T-helper 2 cell treated with Interferon-gamma antibody and Interleukin-4, amounts not matched to agents 5 μg/mL and 100 μg/mL, for 36 hours (primary cell): ENCODE measurements at places on chromosomes 11 and 22.

DNA sequence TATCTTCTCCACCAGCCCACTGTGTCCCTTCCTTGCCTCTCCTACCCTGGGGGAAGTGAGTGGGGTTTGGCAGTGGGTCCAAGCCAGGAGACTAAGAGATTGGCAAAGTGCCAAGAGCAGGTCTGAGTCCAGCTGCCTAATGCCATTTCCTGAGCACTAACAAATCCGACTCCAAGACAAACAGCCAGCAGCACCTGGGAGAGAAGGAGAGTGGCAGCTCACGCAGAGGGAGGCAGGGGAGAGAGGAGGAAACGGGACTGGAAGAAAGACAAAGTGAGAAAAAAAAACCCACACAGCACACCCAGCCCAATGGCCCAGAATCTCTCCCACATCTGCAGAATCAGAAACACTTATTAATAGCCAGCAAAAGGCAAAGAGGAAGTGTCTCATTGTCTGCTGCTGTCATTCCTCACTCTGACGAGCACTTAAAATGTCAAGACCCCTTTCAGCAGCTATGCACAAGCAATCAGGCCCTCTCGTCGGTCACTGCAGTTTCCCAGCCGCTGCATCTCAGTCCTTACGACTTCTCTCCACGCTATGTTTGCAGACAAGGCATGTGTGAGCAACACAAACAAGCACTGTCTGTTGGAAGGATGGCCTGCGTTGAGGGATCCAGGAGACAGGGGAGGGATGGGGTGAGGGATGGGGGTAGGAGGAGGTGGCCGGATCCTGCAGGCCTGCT, 558.4 kb upstream of the CADM1 start:
- DNase-seq = no peak

- no peak for DNase-seq
Measured at GRCh38 chr11:44561275-44561805, 4.1 kb upstream of the CD82 start.

GRCh38 chr22:19114984-19115552, 7.1 kb downstream of the DGCR2 start:
- no peak for DNase-seq

DNA sequence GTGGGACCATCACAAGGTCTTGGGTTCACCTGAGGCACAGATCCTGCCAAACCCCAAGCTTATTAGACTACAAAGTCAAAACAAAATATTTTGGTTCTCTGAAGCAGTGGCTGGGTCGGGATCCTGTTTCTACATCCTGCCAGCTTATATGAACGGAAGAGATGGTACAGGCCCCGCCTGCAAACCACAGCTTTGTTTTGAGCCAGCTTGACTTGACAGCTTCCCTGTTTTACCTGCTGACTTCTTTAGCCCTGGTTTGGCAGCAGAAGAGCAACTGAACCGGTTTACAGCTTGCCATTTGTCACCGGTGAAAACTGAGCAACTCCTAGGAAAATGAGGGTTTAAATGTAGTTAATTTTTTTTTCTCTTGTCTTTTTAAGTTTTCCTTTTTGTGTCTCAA, 11.4 kb downstream of the PACS1 start:
- peak; percentile 61 for DNase-seq

- DNase-seq = no peak
Measured at GRCh38 chr11:2806351-2807024, 79.1 kb downstream of the CDKN1C start.

DNA sequence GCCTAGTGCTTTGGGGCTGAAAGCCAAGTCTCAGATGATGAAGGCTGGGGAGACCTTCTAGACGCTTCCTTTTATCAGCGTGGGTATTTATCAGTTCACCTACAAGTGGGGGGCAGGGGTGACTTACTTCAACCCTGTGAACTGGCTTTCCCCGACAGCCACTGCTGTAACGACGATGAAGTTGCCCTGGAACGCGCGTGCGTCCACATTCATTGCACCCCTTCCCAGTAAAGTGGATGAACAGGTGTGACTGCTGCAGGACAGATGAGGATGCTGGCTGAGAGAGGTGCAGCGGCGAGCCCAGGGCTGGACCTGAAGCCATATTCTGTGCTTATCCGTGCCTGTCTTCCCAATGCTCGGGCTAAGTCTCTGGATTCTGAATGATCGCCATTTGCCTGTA, 1122.3 kb downstream of the TBC1D22A start:
- DNase-seq = no peak

GRCh38 chr11:95517453-95517852, 272.1 kb downstream of the FAM76B start:
- DNase-seq = no peak

- no peak for DNase-seq
Measured at GRCh38 chr11:11444027-11444803, 91.2 kb upstream of the CSNK2A3 start.

GRCh38 chr11:43933226-43933607, 9.2 kb upstream of the C11orf96 start:
- no peak for DNase-seq

- no peak for DNase-seq
Measured at GRCh38 chr22:42619261-42620063, 4.8 kb upstream of the POLDIP3 start.

GRCh38 chr22:22085702-22086500, 103.3 kb upstream of the TOP3B start:
- no peak for DNase-seq

- no peak for DNase-seq
Measured at GRCh38 chr11:103779054-103779453, 257.4 kb upstream of the DDI1 start.

- no peak for DNase-seq
Measured at GRCh38 chr11:68541991-68542390, 81.4 kb downstream of the PPP6R3 start.

DNA sequence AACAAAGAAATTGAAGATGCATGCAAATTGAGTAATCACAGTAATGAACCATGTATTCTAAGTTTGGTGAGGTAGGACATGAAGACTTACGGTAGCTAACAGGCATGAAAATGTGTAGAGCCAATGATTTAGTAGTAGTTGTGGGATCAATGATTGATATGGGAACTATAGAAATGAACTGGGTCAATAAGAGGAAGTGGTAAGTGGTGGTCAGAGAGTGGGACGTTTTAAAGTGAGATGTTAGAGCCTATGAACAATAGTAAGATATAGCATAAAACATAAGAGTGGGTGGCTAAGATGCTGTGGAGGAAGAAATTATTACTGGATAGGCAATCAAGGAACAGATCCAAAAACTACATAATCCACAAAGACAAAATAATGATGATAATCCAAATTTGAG, 45.0 kb downstream of the DLG2 start:
- DNase-seq = no peak

- peak; percentile 92 for DNase-seq
Measured at GRCh38 chr11:65416341-65416824, 6.2 kb upstream of the NEAT1 start.

DNA sequence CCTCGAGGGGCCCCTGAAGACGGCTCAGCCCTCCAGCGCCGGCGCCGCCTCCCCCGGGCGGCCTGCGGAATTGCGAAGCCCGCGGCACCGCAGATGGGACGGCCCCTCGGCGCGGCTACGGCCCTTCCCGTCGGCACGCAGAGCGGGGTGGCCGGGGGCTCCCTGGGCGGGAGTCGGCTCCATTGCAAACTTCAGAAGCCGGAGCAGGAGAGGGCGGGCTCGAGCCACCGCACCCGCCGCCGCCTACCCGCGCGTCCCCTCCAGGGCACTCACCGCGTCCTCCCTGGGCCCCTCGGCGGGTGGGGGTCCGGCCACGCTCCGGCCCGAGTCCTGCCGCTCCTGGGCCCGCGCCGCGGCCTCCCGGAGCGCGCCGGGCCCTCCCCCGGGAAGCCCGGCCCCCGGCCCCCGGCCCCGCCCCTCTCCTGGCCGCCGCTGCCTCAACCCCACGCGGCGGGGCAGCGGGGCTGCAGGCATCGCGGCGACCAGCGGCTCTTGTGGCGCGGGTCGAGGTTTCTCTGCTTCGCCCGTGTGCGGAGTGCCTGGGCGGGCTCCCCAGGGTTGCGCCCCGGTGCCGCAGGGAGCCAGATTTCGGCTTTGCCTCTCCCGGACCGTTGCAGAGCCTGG, at the start of gene PACSIN3:
PACSIN3 (minus strand) TSS at position 359 of the 624 bp plus-strand sequence. CDS start 3,707 bp downstream, outside the sequence.
- peak; percentile 45 for DNase-seq

DNA sequence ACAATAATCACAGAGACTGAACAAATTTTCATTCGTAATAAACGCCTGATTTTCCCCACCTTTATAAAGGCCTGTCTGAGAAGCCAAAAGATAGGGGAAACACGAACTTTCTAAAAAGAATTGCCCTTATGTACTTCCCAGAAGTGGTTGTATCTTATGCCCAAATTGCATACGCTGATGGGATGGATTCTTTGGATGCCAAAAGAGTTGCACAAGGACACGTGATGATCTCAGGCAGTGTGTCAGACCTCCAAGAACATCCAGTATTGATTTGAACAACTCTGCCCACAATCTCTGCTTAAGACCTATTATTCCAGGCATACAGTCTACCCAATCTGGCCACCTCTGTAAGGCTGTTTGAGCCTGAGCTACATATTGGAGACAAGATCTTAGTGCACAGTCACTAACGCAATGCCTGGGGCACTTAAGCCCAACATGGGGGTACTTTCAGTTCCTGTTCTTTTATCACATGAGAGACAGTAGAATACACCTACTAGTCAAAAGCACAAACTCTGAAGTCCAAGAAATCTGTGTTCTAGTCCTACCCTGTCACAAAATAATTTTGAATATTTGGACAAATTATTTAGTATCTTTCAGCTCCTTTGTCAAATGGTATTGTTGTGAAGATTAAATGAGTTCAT, 38.9 kb downstream of the OR10A6 start:
- no peak for DNase-seq

DNA sequence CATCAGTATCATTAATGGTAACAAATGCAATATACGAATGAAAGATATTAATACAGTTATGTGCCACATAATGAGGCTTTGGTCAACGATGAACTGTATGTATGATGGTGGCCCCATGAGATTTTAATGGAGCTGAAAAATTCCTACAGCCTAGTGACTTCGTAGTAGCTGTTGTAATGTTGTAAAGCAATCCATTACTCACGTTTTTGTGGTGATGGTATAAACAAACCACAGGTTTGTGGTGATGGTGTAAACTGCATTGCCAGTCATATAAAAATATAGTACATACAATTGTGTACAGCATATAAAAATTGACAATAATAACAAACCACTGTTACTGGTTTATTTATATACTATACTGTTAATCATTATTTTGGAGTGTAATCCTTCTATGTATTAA, 27.4 kb upstream of the GRIA4 start:
- no peak for DNase-seq

DNA sequence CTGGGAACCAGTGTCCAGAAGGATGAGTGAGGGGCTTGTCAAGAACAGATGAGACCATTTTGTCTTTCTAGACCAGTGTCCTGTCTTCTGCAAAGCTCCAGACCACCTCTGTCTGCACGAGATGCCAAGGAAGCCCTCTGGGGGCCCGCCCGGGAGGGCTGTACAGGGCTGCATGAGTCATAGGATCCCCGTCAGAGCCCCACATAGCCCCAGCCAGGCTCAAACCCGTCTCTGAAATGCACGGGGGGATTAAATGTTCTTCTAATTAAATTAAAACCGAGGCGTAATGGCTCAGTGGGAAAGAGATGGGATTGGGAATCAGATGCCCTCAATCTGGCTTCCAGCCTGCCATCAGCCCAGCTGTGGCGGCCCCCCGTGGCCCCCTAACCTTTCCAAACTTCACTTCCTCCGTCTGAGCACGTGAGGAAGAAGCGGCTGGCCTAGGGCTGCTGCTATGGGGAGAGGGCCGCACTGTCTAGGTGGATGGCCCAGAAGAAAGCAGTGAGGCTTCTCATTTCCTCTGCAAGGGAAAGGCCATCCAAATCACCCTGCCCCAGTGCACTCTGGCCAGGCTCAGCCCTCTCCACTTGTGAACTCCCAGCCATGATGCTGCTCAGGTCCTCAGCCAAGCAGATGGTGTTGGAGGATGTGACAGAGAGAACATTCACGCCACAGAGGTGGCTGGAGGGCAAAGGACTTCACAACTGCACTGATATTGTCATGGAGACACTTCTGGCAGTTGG, 32.8 kb downstream of the KCNQ1OT1 start:
- DNase-seq = no peak

DNA sequence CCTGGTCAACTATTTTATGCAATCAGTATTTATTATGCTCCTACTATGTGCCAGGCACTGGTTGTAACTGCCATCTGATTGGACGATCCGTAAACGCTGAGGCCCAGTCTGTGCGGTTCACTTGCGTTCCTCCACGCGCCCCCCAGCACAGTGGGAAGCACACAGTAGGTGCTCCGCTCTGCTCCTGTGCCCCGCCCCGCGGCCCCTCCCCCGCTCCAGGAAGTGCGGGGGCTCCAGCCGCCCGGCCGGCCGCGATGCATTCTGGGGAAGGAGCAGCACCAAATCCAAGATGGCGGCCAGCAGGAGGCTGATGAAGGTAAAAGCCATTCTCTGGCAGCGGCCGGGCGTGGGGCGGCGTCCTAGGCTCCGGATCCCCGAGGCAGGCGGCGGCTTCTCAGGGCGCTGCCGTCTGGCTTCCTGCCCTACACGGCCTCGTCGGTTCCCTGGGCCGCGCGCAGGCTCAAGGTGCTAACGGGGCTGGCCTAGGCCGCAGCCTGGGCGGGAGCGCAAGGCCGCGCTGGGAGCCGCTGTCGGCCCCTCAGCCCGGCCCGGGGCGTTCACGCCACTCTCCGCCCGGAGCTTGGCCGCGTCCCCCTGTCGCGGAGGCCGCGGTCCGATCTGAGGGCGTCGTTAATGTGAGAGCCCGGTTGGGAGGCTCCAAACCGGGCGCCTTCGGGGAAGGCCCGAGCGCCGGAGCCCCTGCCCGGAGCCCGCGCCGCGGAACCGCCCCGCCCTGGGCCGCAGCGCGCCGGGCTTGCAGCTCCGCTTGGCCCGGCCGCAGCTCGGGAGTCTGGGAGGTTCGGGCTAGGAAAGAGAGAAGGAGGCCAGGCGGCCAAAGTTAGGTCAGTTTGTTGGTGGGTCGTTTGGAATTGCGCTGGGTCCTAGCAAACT, at the start of gene UBE2L3:
UBE2L3 (plus strand) TSS at position 259 of the 891 bp plus-strand sequence; CDS start at position 290, 31 bp downstream.
- DNase-seq = peak; percentile 84

GRCh38 chr11:76371170-76371569, 9.8 kb downstream of the THAP12 start:
- DNase-seq = peak; percentile 57

DNA sequence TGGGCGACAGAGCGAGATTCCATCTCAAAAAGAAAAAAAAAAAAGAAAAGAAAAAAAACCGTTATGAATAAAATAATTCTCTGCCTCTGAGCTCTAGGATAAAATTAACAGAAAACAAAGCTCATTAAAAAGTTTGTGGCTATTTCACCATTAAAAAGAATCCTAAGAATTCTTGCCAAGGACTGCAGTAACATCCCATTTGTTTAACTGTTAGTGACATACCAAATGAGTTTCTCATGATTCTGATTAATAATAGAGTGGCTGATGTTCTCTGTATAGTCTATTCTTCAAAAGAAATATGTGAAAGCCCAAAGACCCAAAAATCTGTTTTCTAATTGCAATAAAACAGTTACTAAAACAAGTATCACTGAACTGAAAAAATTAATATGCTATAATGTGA, 19.7 kb downstream of the CLNS1A start:
- DNase-seq = no peak

GRCh38 chr11:130472434-130472961, 24.1 kb downstream of the ADAMTS15 start:
- DNase-seq = no peak

GRCh38 chr22:39237318-39238100, 7.3 kb downstream of the PDGFB start:
- DNase-seq = peak; percentile 34

GRCh38 chr11:75140269-75141138, 10.4 kb upstream of the SLCO2B1 start:
- peak; percentile 62 for DNase-seq

GRCh38 chr11:72012897-72013721, 14.4 kb downstream of the IL18BP start:
- no peak for DNase-seq

- no peak for DNase-seq
Measured at GRCh38 chr11:79076526-79077115, 364.2 kb downstream of the TENM4 start.

- DNase-seq = no peak
Measured at GRCh38 chr22:41237036-41237706, 3.6 kb downstream of the CHADL start.
